ENCODE measurements at places on chromosomes 4 and X.

- DNase-seq = no peak
These were observed 44.9 kb downstream of the ZNF182 start for GRCh38 chrX:47958761-47959342.

GRCh38 chrX:150544222-150544787, 24.1 kb upstream of the MTM1 start:
- DNase-seq = peak; percentile 6

DNA sequence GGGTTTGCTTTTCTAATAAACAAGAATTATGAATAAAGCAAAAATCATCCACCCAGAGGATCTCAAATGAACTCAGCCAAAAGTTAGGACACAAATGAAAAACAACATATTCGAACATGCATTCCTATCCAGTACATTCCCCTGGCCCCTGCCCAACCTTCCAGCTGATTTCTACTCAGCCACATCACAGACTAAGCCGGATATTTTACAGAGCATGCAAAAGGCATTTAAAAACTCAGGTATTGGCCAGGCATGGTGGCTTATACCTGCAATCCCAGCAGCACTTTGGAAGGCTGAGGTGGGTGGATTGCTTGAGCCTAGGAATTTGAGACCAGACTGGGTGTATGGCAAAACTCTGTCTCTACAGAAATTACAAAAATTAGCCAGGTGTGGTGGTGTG, 54.6 kb downstream of the RELL1 start:
- peak; percentile 56 for DNase-seq

DNA sequence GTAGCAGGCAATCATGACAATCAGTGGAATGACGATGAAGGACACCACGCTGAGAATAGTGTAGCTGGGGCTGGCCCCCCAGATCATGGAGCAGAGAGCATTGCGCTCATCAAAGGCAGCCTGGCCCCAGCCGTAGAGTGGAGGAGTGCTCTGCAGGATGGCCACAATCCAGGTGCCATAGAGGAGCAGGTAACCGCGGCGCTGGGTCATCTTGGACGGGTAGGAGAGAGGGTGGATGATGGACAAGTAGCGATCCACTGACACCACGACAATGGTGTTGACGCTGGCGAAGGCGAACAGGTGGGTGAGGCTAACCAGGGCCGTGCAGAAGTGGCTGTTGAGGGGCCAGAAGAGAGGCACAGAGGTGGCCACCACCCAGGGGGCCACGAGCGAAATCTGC, 2.8 kb downstream of the GPR101 start:
- no peak for DNase-seq

- DNase-seq = no peak
These were observed 97.2 kb upstream of the CLNK start for GRCh38 chr4:10781805-10782204.

- DNase-seq = peak; percentile 29
These were observed 146.3 kb downstream of the SMIM20 start for GRCh38 chr4:26060286-26060685.

GRCh38 chr4:72671980-72672379, 103.0 kb upstream of the ADAMTS3 start:
- no peak for DNase-seq

GRCh38 chr4:153218961-153219360, 14.7 kb downstream of the TRIM2 start:
- DNase-seq = no peak

GRCh38 chr4:20430259-20430941, 178.7 kb downstream of the SLIT2 start:
- DNase-seq = peak; percentile 80

DNA sequence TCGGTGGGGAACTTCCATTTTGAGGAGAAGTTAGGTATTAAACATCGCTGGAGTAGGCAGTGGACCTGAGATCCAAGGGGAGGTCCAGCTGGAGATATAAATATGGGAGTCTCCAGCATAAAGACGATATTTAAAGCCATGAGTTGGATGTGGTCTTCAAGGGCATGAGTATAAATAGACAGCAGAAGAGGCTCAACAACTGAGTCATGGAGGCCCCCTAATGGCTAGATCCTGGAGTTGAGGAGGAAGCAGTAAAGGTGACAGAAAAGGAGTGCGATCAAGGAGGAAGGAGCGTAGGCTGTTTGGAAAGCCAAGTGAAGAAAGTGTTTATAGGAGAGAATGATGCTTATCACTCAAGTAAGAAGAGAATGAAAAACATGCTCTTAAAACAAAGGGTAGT, 18.1 kb upstream of the APBB2 start:
- no peak for DNase-seq

- DNase-seq = peak; percentile 74
These were observed 2.1 kb downstream of the UCHL1 start for GRCh38 chr4:41258783-41259182.

DNA sequence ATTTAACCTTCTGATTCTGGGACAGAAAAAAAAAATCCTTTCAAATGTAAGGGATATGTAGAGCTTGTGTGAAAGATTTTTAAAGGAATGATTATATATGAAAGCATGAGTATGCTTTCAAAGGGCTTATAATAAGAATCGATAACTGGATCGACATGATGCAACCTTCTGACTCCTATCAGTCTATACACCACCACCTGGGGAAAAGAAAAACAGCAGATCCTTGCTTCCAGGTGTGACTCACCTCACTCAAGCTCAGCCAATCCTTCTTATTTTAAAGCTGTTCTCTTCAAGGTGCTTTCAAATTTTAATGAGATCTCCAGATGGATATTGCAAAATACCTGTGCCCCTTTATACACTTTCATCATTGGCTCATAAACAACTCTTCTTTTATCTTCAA, 102.1 kb upstream of the EDNRA start:
- DNase-seq = no peak

DNA sequence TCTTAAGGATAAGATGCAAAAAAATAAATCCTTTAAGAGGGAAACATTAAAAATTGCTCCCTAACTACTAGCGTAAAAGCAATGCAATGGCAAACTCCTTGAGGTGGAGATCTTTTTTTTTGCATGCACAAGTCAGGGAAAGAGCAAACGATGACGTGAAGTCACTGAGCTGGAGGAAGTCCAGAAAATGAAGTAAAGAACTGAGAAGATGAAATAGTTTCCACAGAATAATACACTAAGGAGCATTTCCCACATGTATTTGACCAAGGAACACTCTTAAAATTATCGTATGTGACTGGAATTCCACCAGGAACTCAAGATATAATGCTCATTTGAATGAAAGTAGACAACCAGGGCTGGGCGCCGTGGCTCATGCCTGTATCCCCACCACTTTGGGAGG, 21.0 kb upstream of the DOCK11 start:
- no peak for DNase-seq

DNA sequence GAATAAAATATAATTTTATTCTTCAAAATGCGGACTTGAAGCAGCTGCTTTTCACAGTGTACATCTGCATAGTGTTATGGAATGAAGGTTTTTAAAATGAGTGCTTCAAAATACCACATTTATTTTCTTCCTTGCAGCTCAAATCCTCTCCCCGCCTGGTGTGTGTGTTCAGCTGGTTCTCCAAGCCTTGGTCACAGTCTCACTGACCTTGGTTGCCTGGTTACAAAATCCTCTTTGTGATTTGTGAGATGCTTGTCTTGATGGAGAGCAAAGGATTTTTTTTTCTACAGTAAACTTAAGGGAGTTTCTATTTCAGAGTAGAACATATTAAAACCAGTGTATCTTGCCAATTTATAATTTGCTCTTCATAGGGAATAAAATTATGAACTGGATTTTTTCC, 139.2 kb downstream of the PCDH18 start:
- peak; percentile 75 for DNase-seq

DNA sequence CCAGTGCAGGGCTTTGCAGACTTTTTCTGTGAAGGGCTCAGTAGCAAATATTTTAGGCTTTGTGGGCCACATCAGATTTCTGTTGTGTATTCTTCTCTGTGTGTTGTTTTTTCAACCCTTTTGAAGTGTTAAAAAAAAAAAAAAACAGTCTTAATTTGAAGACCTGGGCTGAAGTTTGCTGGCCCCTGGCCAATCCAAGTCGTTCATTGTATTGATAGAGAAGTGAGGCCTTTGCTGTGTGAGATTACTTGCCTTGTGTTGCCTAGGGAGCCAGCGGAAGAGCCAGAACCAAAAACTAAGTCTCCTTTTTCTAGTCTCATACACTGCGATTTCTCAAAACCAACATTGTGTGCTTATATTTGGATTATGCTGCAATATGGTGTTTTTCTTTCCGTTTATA, 46.9 kb downstream of the MTM1 start:
- no peak for DNase-seq

DNA sequence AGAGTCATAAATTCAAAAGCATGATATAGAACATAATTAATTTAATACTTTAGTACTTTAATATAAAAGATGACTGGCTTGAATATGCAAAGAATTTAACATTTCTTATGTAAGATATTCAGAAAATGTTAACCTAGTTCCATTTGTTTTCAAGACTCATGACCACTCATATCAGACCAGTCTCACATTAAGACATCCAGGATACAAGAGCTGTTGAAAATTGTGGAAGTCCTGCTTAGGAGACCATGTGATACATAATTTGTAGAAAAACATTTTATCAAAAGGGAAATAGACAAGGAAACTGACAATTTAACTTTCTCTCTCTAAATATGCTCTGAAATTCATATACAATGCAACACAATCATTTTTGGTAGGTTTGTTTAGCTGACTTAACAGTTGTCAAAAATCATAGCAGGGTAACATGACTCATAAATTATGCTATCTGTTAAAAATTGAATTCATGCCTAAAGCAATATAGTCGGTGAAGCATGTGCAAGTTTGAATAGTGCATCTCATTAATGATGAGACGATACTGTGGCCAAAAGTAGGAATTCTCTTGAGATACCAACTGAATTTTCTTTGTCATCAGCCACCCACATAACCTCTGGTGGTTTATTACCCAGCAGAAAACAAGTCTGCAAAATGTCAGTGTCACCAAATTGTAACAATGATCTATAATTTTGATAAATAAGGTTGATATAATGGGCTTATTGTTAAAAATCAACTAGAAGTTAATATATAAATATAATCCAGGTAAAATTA, 211.4 kb downstream of the GASK1B start:
- peak; percentile 5 for DNase-seq

- DNase-seq = no peak
These were observed at the start of gene CPLX1 for GRCh38 chr4:825971-826330. TSS of gene CPLX1 (minus strand) at chr4:826129. CDS start at chr4:824522, 1,607 bp downstream.

- DNase-seq = no peak
These were observed 6.6 kb downstream of the CCDC110 start for GRCh38 chr4:185464887-185465286.

- peak; percentile 73 for DNase-seq
These were observed at the start of gene XPNPEP2 for GRCh38 chrX:129738466-129739308. TSS of gene XPNPEP2 (plus strand) at chrX:129738979. CDS start at chrX:129739214, 235 bp downstream.

DNA sequence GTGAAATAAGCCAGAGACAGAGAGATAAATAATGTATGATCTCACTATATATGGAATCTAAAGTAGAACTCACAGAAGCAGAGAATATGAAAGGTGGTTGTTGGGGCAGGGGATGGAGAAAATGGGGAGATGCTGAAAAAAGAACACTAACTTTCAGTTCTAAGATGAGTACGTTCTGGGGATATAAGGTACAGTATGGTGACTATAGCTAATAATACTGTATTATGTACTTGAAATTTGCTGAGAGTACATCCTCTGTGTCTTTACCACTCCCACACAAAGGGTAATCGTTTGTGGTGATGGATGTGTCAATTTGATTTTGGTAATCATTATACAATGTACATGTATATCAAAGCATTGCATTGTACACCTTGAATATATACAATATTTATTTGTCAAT, 6.6 kb downstream of the FBXL5 start:
- no peak for DNase-seq

GRCh38 chrX:98480606-98481005, 1596.9 kb downstream of the RPA4 start:
- no peak for DNase-seq

- DNase-seq = no peak
These were observed 12.8 kb downstream of the THAP9 start for GRCh38 chr4:82913305-82913704.

GRCh38 chrX:108438110-108438623, at the start of gene COL4A6:
TSS of gene COL4A6 (minus strand) at chrX:108438422. CDS start at chrX:108438196, 226 bp downstream.
- DNase-seq = no peak

GRCh38 chrX:2548711-2549423, 48.1 kb upstream of the DHRSX start:
- no peak for DNase-seq

DNA sequence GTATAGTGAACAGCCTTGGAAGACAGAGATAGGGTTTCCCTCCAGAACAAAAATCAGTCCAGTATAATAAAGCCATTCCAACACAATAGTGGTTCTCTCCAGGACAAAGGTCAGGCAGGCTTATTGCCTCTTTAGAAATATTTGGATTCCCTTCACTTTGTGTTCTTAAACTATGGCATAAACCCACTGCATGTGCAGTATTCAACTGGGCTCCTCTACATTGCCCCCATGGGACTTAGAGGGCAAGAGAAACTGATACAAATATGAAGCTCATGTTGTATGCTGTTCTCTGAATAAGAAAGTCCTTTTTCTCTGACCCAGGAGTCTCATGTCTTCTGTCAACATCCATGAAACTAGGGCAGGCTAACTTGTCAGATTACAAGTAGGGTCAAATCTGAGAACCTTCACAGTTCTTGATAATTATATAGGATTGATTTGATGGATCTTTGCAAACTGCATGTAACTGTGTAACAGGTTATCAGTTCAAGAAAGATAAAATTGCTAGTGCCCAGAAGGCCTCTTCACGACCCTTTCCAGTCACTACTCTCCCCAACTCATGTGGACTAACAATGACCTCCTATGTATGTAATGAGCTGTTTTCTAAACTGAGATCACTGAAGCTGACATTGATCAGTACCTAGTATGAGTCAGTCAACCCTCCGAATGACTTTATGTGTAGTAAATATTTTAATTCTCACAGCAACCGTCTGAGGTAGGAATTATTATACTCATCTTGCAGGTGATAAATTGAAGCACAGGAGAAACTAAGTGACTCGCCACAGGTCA, 31.9 kb upstream of the FAM9C start:
- DNase-seq = no peak

DNA sequence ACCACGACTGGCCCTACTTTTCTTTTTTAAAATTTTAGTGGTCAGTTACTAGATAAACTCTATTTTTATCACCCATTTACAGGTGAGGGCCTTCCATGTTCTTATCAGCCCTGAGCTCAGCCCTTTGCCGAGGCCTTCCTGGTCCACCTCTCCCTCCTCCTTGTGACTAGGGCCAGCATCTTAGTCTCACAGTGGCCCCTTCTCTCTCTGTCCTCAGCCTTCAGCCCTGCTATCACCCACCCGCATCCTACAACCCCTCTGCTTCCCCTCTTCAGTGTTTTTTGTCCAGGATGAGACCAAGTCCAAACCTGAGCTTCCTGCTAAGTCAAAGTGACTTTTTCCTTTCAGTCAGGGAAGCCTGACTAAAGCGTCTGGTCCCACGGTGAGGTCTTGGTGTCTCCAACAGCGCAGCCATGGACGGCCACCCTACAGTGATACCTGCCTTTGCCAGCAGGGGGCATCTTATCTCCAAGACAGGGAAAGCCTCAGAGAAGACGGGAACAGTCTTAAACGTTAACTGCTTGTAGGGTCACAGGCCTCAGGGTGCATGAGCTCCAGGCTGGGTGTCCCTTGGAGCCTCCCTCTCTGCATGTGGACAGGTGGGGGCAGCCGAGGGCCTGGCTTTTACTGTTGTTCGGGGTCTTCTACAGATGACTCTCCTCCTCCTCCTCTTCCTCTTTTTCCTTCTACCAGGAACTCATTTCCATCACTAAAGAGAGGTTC, 11.7 kb upstream of the GAGE10 start:
- DNase-seq = peak; percentile 24

Data from fibroblast of skin of abdomen (primary cell).